ENCODE measurements at places on chromosomes 6 and 20. TPM values are rescaled to one million over a fixed set of nuclear protein-coding genes. Genes with fewer than 3 reads are reported as not detected.
A peak's percentile ranks its signal among the peaks of the same experiment; 100 is the strongest.

- DNase-seq, result peak; percentile 77
- no peaks in the 10 kb centered on the region for H3K36me3 ChIP-seq
- no peak overlapping the region for H3K4me3 ChIP-seq
- H3K27me3 ChIP-seq, result no peaks in the 10 kb centered on the region
Observed at GRCh38 chr20:16434062-16434664, 139.1 kb downstream of the KIF16B start.

GRCh38 chr20:47487175-47487917, 14.3 kb upstream of the NCOA3 start:
- DNase-seq, result peak; percentile 78
- no peak overlapping the region for H3K4me3 ChIP-seq
- H3K4me1 ChIP-seq, result peaks cover 48% of the 10 kb centered on the region

Gene RARS2
- total RNA-seq, result 30.9 TPM

GRCh38 chr20:25676164-25676809, 20.4 kb downstream of the ZNF337 start:
- peaks cover 36% of the 10 kb centered on the region for H3K36me3 ChIP-seq
- no peak overlapping the region for H3K27ac ChIP-seq
- DNase-seq, result no peak
- no peak overlapping the region for H3K4me3 ChIP-seq
- no peaks in the 10 kb centered on the region for H3K27me3 ChIP-seq

- H3K27ac ChIP-seq, result no peak overlapping the region
- no peak for DNase-seq
- no peak overlapping the region for H3K4me3 ChIP-seq
- H3K27me3 ChIP-seq, result no peaks in the 10 kb centered on the region
Observed at GRCh38 chr20:48096957-48097890, 311.9 kb upstream of the SULF2 start.

Gene C4B
- 88.6 TPM for total RNA-seq

GRCh38 chr6:20340068-20340848, 61.4 kb upstream of the E2F3 start:
- no peak for DNase-seq
- H3K27ac ChIP-seq, result no peak overlapping the region

Gene IFNGR1
- 203 TPM for total RNA-seq

Gene TFAP2D
- not detected for total RNA-seq

DNA sequence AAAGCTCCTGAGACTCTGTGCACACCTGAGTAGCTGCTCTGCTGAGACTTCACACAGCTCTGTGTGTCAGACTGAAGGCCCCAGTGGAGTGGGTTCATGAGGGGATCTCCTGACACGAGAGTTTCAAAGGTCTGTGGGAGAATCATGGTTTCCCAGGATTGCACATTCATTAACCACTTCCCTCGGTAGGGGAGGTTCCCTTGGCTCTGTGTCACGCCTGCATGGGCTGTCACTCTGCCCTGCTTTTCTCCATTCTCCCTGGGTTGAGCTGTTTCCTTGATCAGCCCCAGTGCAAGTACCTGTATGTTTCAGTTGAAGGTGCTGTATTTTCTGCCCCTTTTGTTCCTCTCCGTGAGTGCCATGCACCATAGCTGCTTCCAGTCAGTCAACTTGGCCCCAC, 236.9 kb downstream of the EPM2A start:
- no peak overlapping the region for H3K27ac ChIP-seq
- DNase-seq, result no peak
- no peak overlapping the region for H3K4me3 ChIP-seq

Gene ZNF334
- 2.7 TPM for total RNA-seq

Gene CD2AP
- total RNA-seq, result 33.9 TPM

Gene RFX6
- total RNA-seq, result not detected

DNA sequence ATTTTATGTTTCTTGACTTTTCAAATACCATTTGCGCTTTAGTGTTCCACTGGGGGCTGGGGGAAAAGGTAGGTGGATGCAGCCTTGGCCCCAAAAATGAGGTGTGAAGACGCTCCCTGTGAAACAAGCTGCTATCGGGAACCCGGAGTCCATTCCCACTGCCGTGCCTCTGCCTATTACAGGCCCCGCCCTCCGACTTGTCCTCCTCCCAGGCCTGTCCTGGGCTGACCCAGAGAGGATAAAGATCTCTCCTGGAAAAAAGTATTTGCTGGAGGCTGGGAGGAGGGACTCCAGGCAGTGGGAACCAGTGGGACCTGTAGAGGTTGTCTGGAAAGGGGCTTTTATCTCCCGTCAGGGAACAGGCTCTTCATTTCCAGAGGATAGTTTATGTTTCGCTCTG, 215.0 kb downstream of the SLC24A3 start:
- H3K4me1 ChIP-seq, result no peaks in the 10 kb centered on the region
- H3K4me3 ChIP-seq, result no peak overlapping the region
- no peak for DNase-seq
- no peaks in the 10 kb centered on the region for H3K36me3 ChIP-seq

GRCh38 chr20:44123874-44124535, 63.0 kb downstream of the JPH2 start:
- DNase-seq, result no peak
- no peak overlapping the region for H3K27ac ChIP-seq
- H3K36me3 ChIP-seq, result no peaks in the 10 kb centered on the region
- peaks cover 20% of the 10 kb centered on the region for H3K27me3 ChIP-seq
- no peaks in the 10 kb centered on the region for H3K4me1 ChIP-seq
- H3K4me3 ChIP-seq, result no peak overlapping the region

Gene HLA-F
- 532 TPM for total RNA-seq

GRCh38 chr20:63313349-63314014, 20.5 kb downstream of the COL20A1 start:
- peak; percentile 64 for DNase-seq
- H3K27me3 ChIP-seq, result peaks cover 72% of the 10 kb centered on the region
- H3K4me3 ChIP-seq, result no peak overlapping the region
- H3K27ac ChIP-seq, result no peak overlapping the region
- no peaks in the 10 kb centered on the region for H3K36me3 ChIP-seq
- peaks cover 49% of the 10 kb centered on the region for H3K4me1 ChIP-seq

Gene SUMO4
- 4.9 TPM for total RNA-seq

Gene C20orf202
- total RNA-seq, result not detected

DNA sequence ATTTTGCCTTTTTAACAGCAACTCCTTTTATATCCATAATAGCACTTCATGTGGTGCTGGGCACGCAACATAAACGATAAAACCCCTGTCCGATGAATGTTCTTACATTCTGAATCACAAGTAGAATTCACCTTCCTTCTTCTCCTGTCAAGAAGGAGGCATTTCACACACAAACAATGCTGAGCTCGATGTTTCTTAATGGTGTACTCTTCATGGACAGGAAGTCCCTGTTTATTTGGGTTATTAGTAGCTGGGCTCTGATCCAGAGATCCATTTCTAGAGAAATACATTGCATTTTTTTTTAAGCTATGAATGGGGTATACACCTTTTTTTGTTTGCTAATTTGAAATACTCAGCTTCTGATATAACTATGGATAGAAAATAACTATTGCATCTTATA, 82.4 kb downstream of the PPP1R3G start:
- no peaks in the 10 kb centered on the region for H3K27me3 ChIP-seq
- H3K4me1 ChIP-seq, result no peaks in the 10 kb centered on the region
- no peak overlapping the region for H3K27ac ChIP-seq
- no peak for DNase-seq
- no peaks in the 10 kb centered on the region for H3K36me3 ChIP-seq

Gene PTCHD4
- 0.22 TPM for total RNA-seq

GRCh38 chr6:84651583-84651982, 112.8 kb downstream of the TBX18 start:
- no peak for DNase-seq
- no peaks in the 10 kb centered on the region for H3K36me3 ChIP-seq
- no peak overlapping the region for H3K27ac ChIP-seq
- H3K27me3 ChIP-seq, result no peaks in the 10 kb centered on the region
- no peak overlapping the region for H3K4me3 ChIP-seq

Gene CHRNA4
- total RNA-seq, result 3.5 TPM

DNA sequence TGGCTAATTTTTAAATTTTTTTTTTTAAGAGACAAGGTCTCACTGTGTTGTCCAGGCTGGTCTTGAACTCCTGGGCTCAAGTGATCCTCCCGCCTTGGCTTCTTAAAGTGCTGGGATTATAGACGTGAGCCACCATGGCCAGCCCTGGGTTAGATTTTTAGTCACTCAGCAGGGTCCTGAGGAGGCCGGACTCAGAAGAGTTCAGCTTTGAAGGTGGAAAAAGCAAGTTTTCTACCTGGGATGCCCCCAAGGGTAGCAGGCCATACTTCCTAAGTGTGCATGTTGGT, 44.2 kb downstream of the FGD2 start:
- H3K27me3 ChIP-seq, result no peaks in the 10 kb centered on the region
- no peak for DNase-seq
- peak overlapping the region; percentile 10 for H3K4me3 ChIP-seq
- H3K27ac ChIP-seq, result peak overlapping the region; percentile 73
- no peaks in the 10 kb centered on the region for H3K36me3 ChIP-seq
- peaks cover 33% of the 10 kb centered on the region for H3K4me1 ChIP-seq

- peak overlapping the region; percentile 45 for H3K27ac ChIP-seq
- H3K4me1 ChIP-seq, result peaks cover 62% of the 10 kb centered on the region
- H3K4me3 ChIP-seq, result no peak overlapping the region
Observed at GRCh38 chr6:158009114-158009891, 27.6 kb downstream of the SYNJ2 start.

Gene SMPDL3A
- 33.1 TPM for total RNA-seq

Gene KCNQ2
- not detected for total RNA-seq

- H3K36me3 ChIP-seq, result no peaks in the 10 kb centered on the region
- peak within 1 kb of the TSS; percentile 73 for H3K4me3 ChIP-seq
- no peak for DNase-seq
- H3K27me3 ChIP-seq, result peaks cover 26% of the 10 kb centered on the region
- peak within 1 kb of the TSS; percentile 70 for H3K27ac ChIP-seq
Observed at GRCh38 chr20:45407783-45408645, at the start of gene DBNDD2. Gene DBNDD2 (plus strand): TSS chr20:45408289. CDS start chr20:45408468, 179 bp downstream.

- no peak for DNase-seq
- H3K36me3 ChIP-seq, result no peaks in the 10 kb centered on the region
- H3K4me3 ChIP-seq, result no peak overlapping the region
- H3K27me3 ChIP-seq, result no peaks in the 10 kb centered on the region
Observed at GRCh38 chr6:53975941-53976615, 135.2 kb upstream of the MLIP start.

DNA sequence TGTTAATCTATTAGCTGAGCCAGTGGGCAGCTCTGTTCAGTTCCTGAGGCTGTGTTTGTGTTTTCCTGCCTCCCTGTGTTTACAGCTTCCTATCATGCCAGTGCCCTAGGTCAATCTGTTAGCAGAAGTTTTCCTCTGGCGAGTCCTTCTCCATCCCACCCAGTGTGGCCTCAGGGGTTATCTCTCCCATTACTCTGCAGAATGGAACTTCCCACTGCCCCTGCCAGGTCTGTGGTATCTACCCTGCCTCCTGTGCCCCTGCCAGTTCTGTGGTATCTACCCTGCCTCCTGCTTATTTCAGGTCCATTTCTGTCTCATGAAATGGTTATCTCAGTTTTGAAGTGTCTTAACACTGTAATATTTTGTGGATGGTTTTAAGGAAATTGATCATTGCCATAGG, 63.1 kb downstream of the SLX4IP start:
- no peak for DNase-seq
- H3K27ac ChIP-seq, result no peak overlapping the region
- no peaks in the 10 kb centered on the region for H3K36me3 ChIP-seq
- H3K4me3 ChIP-seq, result no peak overlapping the region
- H3K27me3 ChIP-seq, result no peaks in the 10 kb centered on the region

- no peak for DNase-seq
- no peaks in the 10 kb centered on the region for H3K27me3 ChIP-seq
- no peak overlapping the region for H3K4me3 ChIP-seq
- no peaks in the 10 kb centered on the region for H3K36me3 ChIP-seq
- no peaks in the 10 kb centered on the region for H3K4me1 ChIP-seq
Observed at GRCh38 chr6:57013521-57013926, 33.0 kb upstream of the KIAA1586 start.

Gene DAAM2
- 73.2 TPM for total RNA-seq

Gene SLC22A2
- total RNA-seq, result not detected

- DNase-seq, result no peak
- H3K27ac ChIP-seq, result no peak overlapping the region
- no peaks in the 10 kb centered on the region for H3K27me3 ChIP-seq
- H3K4me3 ChIP-seq, result no peak overlapping the region
Observed at GRCh38 chr6:53931086-53931485, 136.3 kb downstream of the LRRC1 start.

DNA sequence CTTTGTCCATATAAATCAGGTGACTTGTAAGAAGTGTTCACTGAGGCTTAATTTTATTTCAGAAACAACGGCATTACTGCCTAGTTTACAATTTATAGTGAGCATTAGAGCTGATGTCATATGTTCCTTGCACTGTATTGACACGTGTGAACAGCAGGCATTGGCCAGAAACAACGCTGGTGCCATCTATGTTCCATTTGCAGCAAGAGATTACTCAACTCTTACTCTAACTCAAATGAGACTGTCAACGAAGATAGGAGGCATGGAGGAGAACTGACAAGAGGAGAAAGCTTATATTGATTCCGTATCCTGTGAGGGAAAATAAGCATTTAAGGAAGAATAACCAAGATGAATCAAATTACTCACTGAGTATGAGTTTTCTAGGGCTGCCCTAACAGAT, 48.4 kb downstream of the MTFR2 start:
- H3K4me1 ChIP-seq, result no peaks in the 10 kb centered on the region
- H3K4me3 ChIP-seq, result no peak overlapping the region
- H3K36me3 ChIP-seq, result no peaks in the 10 kb centered on the region
- H3K27me3 ChIP-seq, result no peaks in the 10 kb centered on the region
- H3K27ac ChIP-seq, result no peak overlapping the region

- DNase-seq, result no peak
- no peaks in the 10 kb centered on the region for H3K36me3 ChIP-seq
- no peak overlapping the region for H3K4me3 ChIP-seq
- no peak overlapping the region for H3K27ac ChIP-seq
- no peaks in the 10 kb centered on the region for H3K4me1 ChIP-seq
Observed at GRCh38 chr6:35810971-35811698, 6.0 kb downstream of the LHFPL5 start.

- peak overlapping the region; percentile 29 for H3K4me3 ChIP-seq
- H3K4me1 ChIP-seq, result peaks cover 46% of the 10 kb centered on the region
- H3K27ac ChIP-seq, result no peak overlapping the region
- no peaks in the 10 kb centered on the region for H3K36me3 ChIP-seq
- peaks cover 100% of the 10 kb centered on the region for H3K27me3 ChIP-seq
Observed at GRCh38 chr6:108168501-108169463, 3.0 kb downstream of the NR2E1 start.

Gene PRDM1
- 54.0 TPM for total RNA-seq

- no peak for DNase-seq
- H3K27ac ChIP-seq, result no peak overlapping the region
- no peaks in the 10 kb centered on the region for H3K27me3 ChIP-seq
- no peaks in the 10 kb centered on the region for H3K36me3 ChIP-seq
- no peak overlapping the region for H3K4me3 ChIP-seq
Observed at GRCh38 chr20:50968289-50968688, 9.7 kb downstream of the MOCS3 start.

DNA sequence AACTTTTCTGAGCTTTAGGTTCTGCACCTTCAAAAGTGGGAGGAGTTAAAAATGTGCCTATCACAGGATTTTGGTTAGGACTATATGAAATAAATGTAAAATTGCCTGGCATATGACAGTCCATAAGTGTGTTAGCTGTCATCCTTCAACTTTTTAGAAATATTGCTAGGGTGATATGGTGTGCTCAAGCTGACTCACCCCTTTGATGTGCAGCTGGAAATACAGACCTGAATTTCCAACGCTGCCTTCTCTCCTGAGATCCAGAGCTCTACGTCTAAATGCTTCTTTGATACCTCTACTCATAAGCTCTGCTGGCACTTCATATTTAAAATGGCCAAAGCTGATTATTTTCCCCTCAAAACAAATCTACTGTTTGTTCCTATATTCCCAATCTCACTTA, 2.7 kb downstream of the SLC35B3 start:
- H3K36me3 ChIP-seq, result no peaks in the 10 kb centered on the region
- no peak overlapping the region for H3K4me3 ChIP-seq
- no peak overlapping the region for H3K27ac ChIP-seq
- DNase-seq, result no peak
- peaks cover 41% of the 10 kb centered on the region for H3K4me1 ChIP-seq

GRCh38 chr20:17177341-17177740, 49.5 kb upstream of the PCSK2 start:
- H3K27ac ChIP-seq, result no peak overlapping the region
- no peak overlapping the region for H3K4me3 ChIP-seq
- H3K4me1 ChIP-seq, result no peaks in the 10 kb centered on the region
- H3K36me3 ChIP-seq, result no peaks in the 10 kb centered on the region

Data from spleen (tissue), 13 donors.